ENCODE measurements at places on chromosomes 7 and 10.

GRCh38 chr7:19508124-19508523, 200.7 kb downstream of the POLR1F start:
- DNase-seq, result no peak

DNA sequence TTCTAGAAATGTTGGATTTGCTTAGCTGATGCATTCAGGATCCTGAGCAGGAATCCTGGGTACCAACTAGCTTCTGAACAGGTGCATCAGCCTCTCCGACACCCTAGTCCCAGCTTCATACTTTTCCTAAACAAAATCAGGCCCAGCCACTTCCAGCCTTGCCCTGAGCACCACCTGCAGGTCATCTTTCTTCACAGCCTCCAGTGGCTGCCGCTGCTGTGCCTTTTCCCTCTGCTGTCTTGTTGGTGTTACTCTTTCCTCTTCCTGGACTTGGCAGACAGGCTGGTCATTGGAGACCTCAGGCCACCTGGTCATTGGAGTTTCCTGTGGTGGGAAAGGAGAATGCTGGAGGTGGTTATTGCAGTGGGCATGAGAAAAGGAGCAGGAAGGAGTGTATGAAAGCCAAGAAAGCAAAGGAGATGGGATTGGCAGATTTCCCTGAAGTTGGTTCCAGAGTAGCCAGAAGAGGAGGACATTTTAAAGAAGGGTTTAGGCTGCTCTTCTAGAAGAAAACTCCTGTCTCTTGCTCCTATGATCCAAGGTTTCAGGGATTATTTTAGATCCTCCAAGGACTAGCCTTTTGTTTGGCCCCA, 48.2 kb upstream of the NFKB2 start:
- DNase-seq, result no peak

GRCh38 chr10:7161484-7162250, 249.2 kb downstream of the SFMBT2 start:
- DNase-seq, result no peak

DNA sequence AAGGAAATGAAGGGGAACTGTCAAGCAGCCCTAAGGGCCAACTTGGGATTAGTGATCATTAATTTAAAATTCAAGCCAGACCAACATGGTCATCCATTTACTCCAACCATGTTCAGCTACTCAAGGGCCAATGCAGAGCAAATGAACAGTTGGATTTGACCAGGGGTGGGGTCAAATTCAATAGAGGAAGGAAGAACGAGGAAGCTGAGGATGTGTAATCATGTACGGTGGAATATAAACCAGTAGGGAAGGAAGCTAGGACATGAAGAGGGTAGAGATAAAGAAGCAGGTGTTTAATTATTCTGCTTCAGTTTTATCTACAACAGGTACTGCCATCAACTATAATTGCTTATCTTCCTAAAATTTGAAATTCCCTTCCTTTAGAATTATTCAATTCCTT, 81.6 kb downstream of the HIBADH start:
- no peak for DNase-seq

DNA sequence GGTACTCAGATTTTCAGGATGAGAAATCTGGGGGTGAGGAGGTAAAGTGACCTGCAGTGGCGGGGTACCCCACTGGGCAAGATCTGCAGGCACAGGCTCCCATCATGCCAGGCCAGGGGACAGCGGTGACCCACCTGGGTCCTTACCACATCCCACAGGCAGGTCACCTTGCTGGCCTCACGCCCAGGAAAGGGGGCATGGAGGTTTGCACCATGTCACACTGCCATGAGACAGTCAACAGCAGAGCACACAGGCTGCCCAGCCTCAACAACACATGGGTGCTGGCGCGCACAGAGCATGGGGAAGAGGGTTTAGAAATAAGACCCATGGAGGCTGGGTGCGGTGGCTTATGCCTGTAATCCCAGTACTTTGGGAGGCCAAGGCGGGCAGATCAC, 914 bp downstream of the PKD1L1 start:
- no peak for DNase-seq

GRCh38 chr7:34190299-34190698, 285.0 kb downstream of the BMPER start:
- no peak for DNase-seq

DNA sequence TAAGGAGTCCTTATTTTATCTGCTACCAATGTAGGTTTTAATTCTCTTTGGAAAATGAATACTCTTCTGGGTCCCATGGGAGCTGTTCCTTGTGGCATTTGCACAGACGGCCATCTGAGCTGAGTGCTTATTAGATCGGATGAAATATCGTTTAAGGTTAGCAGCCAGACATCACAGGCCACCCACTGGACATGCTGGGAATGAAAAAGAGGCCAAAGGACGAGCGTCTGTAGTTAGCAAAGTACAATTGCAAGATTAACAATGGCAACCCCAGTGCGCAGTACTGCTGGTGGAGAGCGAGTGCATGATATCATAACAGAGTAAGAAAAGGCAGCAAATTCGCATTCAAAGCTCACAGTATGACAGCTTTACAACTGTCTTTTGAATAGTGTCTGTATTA, 28.3 kb upstream of the CREB5 start:
- no peak for DNase-seq

- no peak for DNase-seq
Observed at GRCh38 chr10:44511601-44512000, 126.7 kb upstream of the CXCL12 start.

DNA sequence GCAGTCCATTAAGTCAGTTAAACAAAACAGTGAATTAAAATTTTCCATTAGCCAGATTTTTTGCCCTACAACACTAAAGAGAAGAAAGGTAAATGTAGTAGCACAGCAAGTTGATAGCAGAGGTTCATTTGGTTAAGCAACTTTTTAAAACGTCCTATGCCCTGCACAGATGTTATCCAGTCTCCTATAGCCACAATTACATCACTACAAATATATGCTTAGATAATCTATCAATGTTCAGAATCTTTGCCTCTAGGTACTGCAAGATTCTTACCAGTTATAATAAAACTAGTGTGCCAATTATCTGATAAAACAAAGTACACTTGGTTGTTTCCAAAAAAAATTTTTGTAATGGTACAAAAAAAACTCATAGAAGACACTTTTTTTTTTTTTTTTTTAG, 175.5 kb upstream of the MYO3A start:
- no peak for DNase-seq

DNA sequence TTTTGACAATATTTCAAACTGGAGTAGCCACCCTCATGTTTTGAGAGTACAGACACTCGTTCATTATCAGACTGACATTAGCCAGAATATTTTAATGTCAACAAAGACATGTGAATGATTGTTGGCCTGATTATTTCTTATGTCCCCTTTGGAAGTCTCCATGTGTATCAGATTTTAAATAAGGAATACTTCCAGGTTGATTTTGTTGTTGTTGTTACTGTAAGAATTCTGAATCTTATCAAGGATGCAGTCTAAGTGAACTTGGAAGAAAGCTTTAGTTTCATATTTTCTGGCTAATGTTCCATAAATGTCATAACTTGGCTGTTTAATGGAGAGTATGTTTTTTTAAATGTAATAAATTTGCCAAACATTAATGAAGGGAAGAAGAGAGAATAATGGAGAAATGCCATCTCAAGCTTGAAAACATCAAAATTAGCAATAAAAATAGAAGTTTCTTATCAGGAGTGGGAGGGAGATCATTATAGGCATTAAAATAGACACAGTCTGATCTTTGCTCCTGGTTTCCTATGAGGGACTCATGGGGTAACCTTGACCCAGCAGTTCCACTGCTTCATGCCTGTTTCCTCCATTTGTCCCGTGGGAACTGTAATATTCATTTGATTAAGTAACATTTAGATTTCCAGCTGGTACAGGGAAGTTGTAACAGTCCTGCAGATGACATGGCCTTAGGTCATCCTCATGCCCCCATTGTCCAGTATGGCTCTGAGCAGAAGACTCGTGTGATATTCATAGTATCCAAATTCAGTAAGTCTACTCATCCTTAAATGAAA, 122.4 kb upstream of the KIAA1217 start:
- no peak for DNase-seq

DNA sequence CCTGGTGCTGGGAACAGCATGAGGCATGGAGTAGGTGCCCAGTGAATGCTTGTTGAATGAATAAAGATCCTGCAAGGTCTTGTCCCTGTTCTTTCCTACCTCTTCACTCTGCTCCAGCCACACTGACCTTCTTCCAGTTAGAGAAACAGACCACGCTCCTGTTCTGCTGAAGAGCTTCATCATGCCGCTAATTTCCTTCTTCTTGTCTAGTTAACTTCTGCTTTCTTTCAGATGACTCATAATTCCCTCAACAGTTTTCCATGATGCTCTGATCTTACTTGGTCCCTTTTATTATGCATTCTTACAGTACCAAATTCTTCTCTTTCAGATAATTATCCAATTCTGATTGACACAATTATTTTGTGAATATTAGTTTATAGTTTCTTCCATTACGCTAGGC, 59.5 kb upstream of the C1QL3 start:
- DNase-seq, result no peak
